ENCODE measurements at places on chromosomes 13 and 19.

DNA sequence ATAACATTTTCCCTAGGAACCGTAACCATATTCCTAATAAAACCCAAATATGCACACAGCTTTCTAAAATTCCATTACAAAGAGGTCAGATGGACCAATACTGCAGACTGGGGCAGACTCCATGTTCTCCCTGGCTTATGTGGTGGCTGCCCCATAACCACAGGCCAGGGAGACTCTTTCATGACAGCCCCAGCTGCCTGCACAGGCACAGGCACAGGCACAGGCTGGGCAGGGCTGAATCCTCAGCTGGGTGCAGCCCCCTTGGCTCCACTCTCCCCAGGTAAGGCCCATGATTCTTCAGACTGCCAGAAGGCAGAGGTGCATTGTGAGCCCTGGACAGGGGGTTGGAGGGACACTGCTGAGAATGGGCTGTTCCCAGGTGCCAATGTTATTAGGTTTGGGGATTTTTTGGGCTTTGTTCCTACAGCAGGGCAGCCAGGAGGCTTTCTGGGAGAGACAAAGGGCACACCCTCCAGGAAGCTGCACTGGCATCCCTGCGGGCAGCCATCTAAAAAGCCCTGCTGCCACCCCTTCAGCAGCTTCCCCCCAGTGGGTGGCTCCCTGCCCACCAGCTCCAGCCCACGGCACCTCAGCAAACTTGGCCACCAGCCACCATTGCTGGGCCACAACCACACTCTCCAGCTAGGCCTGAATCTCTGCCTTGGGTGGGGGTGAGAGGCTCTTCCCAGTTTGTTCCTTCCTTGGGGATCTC lies 20.0 kb downstream of the DOCK9 start:
- DNase-seq: no peak

DNA sequence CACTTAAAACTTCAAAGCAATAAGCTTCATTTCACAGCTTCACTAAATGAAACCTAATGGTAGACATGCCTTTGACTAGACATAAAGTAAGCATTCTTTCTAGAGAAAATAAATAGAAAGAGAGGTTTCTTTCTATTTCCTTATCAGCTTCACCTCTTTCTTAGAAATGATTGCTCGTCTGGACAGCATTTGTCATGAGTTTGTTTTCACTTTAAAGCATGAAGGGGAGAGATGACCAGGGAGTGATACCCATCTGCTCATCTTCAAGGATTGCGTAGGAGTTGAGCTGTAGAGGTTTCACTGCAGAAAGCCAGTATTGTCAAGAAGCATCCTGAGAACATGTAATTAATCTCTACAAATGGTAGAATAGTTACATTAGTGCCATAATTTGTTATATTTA lies 61.3 kb downstream of the COL4A2 start:
- no peak for DNase-seq

DNA sequence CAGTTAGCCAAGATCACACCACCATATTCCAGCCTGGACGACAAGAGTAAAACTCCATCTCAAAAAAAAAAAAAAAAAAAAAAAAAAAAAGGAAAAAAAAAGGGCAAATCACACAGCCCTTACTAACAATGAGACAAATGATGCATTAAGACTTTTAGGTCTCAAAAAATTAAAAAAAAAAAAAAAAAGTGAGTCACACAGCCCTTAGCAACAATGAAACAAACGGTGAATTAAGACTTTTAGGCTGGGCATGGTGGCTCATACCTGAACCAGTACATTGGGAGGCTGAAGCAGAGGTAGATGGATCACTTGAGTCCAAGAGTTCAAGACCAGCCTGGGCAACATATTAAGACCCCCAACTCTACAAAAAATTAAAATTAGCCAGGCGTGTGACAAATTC lies 32.4 kb upstream of the EIF3G start:
- DNase-seq: no peak

DNA sequence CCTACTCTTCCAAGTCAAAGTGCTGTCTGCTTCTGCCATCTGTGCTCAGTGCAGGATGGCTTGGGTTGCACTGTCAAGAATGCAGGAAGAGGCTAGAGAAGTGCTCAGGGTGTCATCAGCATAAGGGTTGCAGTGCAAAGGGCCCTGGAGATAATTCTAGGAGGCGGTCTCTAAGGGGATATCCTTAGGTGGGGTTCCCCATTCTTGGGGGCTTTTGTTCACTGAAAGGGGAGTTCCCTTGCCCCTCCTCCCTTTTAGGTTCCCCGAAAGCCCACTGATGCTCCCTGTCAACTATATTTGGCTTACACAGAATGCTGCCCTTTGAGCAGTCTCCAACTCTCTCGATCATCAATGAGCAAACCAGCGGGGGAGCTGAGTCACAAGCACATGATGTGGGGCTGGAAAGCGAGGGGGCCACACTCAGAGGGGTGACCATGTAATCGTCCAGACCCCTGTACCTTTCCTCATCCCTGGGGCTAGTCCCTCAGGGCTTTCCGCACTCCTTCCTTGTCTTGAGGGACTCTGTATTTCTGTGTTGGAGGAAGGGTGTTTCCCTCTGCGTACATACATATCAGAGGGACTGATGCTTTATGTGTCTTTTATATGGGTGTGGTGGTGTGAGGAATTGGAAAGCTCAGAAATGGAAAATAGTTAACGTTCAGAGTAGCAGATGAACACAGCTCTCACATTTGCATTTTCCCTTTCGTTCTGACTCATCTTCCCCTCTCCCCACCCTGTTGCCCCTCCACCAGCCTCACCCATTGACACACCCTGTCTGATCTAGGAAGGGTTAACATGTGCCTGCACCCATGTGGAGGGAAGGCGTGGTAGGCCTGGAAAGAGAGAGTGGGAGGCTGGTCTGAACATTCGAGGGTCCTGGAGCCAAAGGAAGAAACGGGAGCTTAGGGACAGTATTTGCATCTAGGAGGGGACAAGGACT lies 6.7 kb downstream of the ZBTB32 start:
- DNase-seq: no peak

DNA sequence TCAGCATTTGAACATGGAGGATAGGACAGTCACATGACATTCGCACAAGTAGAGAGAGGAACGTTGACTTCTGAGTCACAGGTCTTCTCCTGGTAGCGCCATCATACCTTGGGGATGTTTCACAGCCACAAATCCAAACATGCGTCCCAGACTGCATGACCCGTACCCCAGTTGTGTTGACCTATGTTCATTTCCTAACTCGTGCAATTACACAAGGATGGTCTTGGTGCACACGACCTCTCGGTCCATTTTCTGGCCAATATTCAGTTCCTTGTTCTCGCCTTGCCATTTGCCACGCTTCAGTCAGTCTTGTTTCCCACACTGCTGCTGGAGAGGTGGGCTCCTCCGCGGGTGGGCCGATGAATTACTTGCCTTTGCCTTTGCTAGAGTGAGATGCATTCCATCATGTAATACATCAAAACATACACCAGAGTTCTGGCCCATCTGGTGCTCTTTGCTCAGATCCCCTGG lies 87.3 kb downstream of the COL4A2 start:
- no peak for DNase-seq

GRCh38 chr19:34391813-34392212 lies 12.4 kb upstream of the PDCD2L start:
- no peak for DNase-seq
